ENCODE measurements at places on chromosomes 6 and 20.

DNA sequence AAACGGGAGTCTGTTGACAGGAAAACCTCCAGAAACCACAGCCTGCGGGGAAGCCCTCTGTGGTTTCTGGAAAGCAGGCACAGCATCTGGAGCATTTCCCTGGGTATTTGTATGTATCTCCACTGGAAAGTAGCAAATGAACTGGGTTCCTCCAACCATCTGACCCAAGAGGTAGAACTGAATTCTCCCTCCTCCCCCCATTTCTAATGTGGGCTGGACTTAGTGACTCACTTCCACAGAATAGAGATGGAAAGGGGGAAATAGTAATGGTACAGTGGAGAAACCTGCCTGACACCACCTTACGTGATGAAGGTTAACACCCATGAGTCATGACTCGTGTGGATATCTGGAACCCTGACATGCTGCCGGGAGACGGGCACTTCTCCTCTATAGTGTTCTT lies 51.9 kb upstream of the XRN2 start:
- DNase-seq = no peak

DNA sequence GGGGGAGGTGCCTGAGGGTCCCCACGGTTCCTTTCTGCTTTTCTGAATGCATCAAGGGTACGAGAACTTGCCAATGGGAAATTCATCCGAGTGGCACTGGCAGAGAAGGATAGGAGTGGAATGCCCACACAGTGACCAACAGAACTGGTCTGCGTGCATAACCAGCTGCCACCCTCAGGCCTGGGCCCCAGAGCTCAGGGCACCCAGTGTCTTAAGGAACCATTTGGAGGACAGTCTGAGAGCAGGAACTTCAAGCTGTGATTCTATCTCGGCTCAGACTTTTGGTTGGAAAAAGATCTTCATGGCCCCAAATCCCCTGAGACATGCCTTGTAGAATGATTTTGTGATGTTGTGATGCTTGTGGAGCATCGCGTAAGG lies 226.4 kb downstream of the SMOC2 start:
- no peak for DNase-seq

- DNase-seq = no peak
Measured at GRCh38 chr20:61749406-61750075, 316.1 kb downstream of the TAF4 start.

- peak; percentile 21 for DNase-seq
Measured at GRCh38 chr6:163708466-163708865, 293.9 kb downstream of the QKI start.

GRCh38 chr6:113809826-113810225 lies 47.3 kb upstream of the MARCKS start:
- DNase-seq = no peak

- DNase-seq = peak; percentile 13
Measured at GRCh38 chr6:1363729-1364572, 25.4 kb upstream of the FOXF2 start.

DNA sequence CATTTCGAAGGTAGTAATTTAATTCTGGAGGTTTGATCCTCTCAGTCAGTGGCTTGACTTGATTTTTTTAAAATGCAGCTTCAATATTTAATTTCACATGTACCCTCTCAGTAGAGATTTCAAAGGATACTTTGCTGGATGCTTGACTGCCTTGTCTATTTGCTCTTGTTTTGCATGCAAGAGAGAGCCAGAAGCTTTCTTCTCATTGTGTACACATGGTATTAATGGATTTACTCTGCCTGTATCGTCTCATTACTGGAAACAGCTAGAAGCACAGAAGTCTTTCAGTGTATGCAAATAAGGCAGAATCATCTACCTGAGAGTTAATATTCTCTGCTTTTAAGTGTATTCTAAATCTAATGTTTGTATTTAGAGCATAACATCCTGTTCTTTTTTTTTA lies 84.3 kb upstream of the FOXO3 start:
- DNase-seq = peak; percentile 78

DNA sequence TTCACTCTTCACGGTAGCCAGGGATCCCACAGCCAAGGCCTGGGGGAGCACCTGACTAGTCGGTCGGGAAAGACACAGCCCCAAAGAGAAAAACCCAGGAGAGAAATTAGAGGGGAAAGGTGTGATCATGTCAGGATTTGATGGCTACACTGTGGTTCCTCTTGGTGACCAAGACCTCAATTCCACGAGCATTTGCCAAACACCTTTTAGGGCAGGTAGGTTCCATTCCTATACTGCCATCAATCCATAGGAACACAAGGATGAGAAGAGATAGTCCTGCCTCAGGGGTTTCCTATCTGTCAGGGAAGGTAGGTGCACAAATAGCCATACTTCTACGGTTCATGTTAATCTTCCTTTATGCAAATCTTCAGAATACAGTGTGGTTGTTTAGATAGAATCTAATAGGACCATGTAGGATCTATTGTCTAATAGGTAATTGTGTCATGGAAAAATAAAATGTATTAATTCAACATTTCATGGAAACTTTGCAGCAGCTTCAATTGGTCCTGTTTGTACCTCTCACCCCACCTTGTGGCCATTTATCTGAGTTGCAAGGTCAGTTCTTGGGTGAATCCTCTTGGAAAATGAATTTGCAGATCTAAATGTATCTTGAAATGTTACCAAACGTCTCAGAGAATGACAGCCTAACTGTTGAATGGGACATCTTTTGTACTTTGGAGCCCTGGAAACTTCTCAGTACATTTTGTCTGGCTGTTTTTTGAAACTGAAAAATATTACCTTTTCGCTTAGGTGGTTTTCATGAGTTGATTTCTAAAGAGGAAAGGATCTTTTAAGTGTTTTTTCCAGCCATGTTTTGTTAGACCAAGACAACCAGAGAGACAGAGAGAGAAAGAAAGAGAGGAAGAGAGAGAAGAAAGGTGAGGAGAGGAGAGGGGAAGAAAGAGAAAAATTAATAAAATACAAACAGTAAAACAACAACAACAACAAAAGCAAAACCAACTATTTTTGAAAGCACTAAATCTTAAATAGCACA lies 33.7 kb upstream of the IYD start:
- peak; percentile 71 for DNase-seq

DNA sequence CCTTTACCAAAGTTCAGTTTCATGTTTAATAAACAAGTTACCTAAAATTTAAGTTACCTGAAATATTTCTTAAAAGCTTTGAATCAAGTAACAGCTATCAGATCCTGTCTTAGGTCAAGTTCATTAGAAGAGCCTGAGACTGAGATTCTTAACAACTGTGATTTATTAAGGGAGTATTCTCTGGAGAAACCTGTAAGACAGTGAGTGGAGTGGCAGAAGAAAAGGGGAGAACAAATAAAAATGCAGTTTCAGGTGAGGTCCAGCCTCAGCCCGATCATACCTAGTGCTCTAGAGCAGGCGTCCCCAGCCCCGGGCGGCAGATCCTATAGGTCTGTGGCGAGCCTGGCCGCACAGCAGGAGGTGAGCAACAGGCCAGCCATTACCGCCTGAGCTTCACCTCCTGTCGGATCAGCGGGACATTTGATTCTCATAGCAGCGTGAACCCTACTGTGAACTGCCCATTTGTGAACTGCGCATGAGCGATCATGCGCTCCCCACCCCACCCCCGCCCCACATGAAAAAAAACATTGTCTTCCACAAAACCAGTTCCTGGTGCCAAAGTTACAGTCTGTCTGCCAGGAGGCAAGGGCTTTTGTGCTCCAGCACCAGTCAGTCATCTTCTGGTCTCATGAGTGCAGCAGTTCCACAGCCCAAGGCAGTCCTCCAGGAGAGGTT lies 59.2 kb upstream of the ADGRB3 start:
- DNase-seq = peak; percentile 95

GRCh38 chr20:44394702-44395460 lies 39.4 kb downstream of the HNF4A start:
- no peak for DNase-seq

Measured in DMS53 (cell line).